PC-9 (cell line): ENCODE measurements at places on chromosomes 3 and 15. TPM values are rescaled to one million over a fixed set of nuclear protein-coding genes. Genes with fewer than 3 reads are reported as not detected.

- no peaks in the 10 kb centered on the region for H3K27me3 ChIP-seq
- no peak for DNase-seq
- no peak overlapping the region for H3K4me3 ChIP-seq
- H3K36me3 ChIP-seq, result no peaks in the 10 kb centered on the region
Observed at GRCh38 chr3:124570232-124570631, 160.0 kb upstream of the UMPS start.

- no peaks in the 10 kb centered on the region for H3K4me1 ChIP-seq
- no peak overlapping the region for H3K4me3 ChIP-seq
- H3K27ac ChIP-seq, result no peak overlapping the region
- no peaks in the 10 kb centered on the region for H3K27me3 ChIP-seq
Observed at GRCh38 chr3:36890261-36890660, 54.6 kb downstream of the TRANK1 start.

DNA sequence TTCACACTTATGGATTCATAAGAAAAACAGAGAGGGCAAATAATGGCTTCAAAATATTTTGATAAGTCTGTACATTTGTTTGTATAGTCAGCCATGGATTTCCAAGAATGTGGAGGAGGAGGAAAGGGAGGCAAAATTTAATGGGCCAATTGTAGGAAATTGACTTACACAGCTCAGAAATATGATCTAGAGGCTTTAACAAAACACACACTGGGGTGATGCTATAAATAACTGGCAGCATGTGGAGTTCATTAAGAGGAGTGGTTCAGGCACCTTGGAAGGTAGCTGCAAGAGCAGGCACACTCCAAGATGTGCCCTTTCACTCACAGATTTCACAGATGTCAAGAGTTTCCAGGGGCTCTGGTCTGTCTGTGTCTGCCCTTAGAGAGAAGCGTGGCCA is 193.4 kb upstream of the RASGRP1 start:
- H3K4me3 ChIP-seq, result no peak overlapping the region
- no peaks in the 10 kb centered on the region for H3K27me3 ChIP-seq
- peak; percentile 8 for DNase-seq
- no peak overlapping the region for H3K27ac ChIP-seq

DNA sequence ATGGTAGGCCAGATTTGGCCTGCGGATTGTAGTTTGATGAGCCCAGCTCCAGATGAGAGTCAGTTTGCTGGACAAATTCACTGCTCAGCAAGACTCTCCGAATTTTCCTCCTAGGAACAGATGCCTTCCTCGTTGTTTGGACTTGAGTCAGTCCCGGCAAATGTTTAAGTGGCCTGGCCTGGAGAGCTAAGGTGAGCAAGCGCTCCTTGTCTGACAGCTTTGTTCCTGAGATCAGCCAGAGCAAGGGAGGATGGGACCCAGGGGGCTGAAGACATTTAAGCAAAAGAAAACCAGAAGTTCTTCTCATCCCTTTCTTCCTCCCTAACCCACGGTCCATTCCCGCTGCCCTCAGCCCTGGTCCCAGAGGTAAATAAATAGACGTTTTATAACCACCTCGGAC is 40.3 kb downstream of the POLR2M start:
- DNase-seq, result no peak
- H3K4me1 ChIP-seq, result no peaks in the 10 kb centered on the region
- H3K27ac ChIP-seq, result no peak overlapping the region
- H3K4me3 ChIP-seq, result no peak overlapping the region
- no peaks in the 10 kb centered on the region for H3K36me3 ChIP-seq

GRCh38 chr15:86317384-86317740 is 237.7 kb downstream of the AGBL1 start:
- H3K27me3 ChIP-seq, result no peaks in the 10 kb centered on the region
- no peak overlapping the region for H3K27ac ChIP-seq
- DNase-seq, result no peak
- no peaks in the 10 kb centered on the region for H3K4me1 ChIP-seq

GRCh38 chr3:11136116-11136515 is 18.2 kb upstream of the HRH1 start:
- no peaks in the 10 kb centered on the region for H3K27me3 ChIP-seq
- peaks cover 41% of the 10 kb centered on the region for H3K4me1 ChIP-seq
- H3K36me3 ChIP-seq, result no peaks in the 10 kb centered on the region

DNA sequence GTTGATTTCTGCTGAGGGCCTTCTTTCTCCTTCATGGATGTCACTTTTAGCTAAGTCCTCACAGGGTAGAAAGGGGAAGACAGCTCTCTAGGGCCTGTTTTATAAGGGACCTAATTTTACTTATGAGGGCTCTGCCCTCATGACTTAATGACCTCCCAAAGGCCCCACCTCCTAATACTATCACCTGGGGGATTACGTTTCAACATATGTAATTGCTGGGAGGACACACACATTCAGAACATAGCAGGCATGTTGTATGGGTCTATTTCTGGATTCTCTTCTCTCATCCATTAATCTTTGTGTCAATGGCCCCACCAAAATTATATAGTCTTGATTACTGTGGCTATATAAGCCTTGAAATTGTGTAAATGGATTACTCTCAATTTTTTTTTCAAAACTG is 255.0 kb downstream of the CLSTN2 start:
- no peaks in the 10 kb centered on the region for H3K27me3 ChIP-seq
- H3K4me1 ChIP-seq, result no peaks in the 10 kb centered on the region
- DNase-seq, result no peak

GRCh38 chr15:33737687-33738601 is 230.4 kb upstream of the CHRM5 start:
- no peaks in the 10 kb centered on the region for H3K36me3 ChIP-seq
- peak; percentile 31 for DNase-seq
- H3K27me3 ChIP-seq, result no peaks in the 10 kb centered on the region
- H3K4me3 ChIP-seq, result no peak overlapping the region
- H3K27ac ChIP-seq, result no peak overlapping the region

DNA sequence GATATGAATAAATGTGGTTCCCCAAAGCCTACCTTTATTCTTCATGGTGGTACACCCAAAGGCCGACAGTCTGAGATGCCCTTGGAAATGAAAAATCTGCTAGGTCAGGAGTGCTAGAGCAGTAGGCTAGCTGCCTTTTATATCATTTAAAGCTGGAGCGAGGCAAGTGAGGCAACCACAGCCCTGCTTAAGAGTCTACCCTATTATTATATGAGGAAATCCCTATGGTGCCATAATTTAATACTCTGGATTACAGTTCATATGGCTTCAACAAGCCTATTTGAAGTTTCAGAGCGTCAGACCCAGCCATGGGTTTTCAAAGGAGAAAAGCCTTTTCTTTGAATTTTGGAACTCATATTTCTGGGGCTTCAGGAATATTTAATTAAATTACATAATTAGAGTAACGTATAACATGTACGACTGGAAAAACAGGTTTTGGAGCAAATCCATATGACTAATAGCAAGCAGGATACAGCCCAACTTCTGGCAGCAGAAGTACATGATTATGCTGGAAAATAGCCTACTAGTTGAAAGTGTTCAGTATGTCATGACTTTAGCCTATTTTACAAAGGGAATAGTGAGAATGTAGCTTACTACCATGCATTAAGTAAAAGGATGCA is 18.0 kb upstream of the SLTM start:
- H3K36me3 ChIP-seq, result no peaks in the 10 kb centered on the region
- DNase-seq, result peak; percentile 83
- H3K4me1 ChIP-seq, result peaks cover 52% of the 10 kb centered on the region
- peak overlapping the region; percentile 97 for H3K27ac ChIP-seq
- H3K4me3 ChIP-seq, result peak overlapping the region; percentile 35; the same call in 1 of the 2 replicates
- no peaks in the 10 kb centered on the region for H3K27me3 ChIP-seq

DNA sequence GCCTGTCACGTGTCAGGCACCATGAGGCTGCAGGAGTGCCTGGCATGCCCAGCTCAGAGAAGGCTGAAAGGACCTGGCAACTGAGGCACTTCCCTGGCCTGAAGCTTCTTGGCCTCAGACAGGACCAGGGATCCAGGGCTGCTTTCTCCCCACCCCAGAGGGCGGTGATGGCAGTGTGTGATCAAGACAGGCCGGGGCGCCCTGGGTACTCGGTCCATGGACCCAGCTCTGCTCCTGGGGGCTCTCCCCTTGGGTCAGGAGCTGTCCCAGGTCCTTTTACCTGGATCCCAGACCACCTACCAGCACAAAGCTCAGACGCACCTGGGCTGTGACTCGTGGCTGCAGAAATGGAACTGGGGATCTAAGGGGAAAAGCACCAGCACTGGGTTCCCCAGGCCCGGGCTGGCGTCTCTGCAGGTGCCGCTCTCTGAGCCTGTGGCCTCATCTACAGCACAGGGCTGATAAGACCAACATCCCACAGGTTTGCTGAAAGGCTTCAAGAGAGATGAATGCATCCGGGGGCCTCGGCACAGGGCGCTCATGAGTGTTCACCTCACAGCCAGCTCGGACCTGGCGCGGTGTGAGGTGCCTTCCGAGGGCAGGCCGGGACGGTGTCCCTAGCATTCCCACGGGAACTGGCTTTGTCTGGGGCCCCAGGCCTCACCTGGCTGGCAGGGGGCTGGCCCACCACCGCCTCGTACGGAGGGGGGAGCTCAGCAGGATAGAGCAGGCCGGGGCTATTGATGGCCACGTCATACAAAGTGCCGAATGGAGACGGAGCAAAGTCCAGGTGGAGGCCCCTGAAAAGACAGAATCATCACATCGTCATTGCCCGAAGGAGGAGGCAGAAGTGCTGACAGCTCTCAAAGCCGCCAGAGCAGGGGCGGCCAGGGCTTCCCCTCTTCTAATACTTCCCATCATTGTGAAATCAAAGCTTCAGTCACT is 133.6 kb downstream of the NSMCE3 start:
- H3K4me1 ChIP-seq, result no peaks in the 10 kb centered on the region
- H3K27me3 ChIP-seq, result peaks cover 35% of the 10 kb centered on the region
- no peak overlapping the region for H3K4me3 ChIP-seq
- no peak overlapping the region for H3K27ac ChIP-seq
- no peaks in the 10 kb centered on the region for H3K36me3 ChIP-seq

- H3K36me3 ChIP-seq, result no peaks in the 10 kb centered on the region
- DNase-seq, result no peak
- H3K4me3 ChIP-seq, result no peak overlapping the region
- H3K27ac ChIP-seq, result no peak overlapping the region
- no peaks in the 10 kb centered on the region for H3K4me1 ChIP-seq
Observed at GRCh38 chr15:94387442-94387841, 156.1 kb downstream of the MCTP2 start.

GRCh38 chr3:128112357-128112968 is 11.1 kb downstream of the RUVBL1 start:
- peaks cover 40% of the 10 kb centered on the region for H3K36me3 ChIP-seq
- H3K4me3 ChIP-seq, result no peak overlapping the region
- H3K27me3 ChIP-seq, result no peaks in the 10 kb centered on the region
- DNase-seq, result peak; percentile 62
- no peaks in the 10 kb centered on the region for H3K4me1 ChIP-seq

DNA sequence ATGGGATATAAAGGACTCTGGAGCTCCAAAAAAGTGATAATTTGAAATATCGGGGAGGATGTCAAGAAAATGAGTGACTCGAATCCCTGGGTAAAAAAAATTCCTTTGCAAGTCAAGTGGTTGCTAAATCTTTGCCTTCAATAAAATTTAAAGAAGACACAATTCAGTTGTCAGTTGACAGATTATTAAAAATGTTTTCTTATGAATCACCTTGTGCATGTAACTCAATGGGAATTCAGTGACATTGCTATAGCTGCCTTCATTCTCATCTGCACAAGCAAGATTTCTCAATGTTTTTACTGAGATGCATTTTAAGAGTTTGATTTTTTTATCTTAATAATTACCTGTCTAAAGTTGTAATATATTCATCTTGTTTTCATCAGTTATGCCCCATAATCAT is 264.0 kb upstream of the IL12A start:
- H3K4me1 ChIP-seq, result peaks cover 16% of the 10 kb centered on the region
- no peak overlapping the region for H3K27ac ChIP-seq
- DNase-seq, result no peak
- no peaks in the 10 kb centered on the region for H3K27me3 ChIP-seq
- H3K36me3 ChIP-seq, result no peaks in the 10 kb centered on the region

DNA sequence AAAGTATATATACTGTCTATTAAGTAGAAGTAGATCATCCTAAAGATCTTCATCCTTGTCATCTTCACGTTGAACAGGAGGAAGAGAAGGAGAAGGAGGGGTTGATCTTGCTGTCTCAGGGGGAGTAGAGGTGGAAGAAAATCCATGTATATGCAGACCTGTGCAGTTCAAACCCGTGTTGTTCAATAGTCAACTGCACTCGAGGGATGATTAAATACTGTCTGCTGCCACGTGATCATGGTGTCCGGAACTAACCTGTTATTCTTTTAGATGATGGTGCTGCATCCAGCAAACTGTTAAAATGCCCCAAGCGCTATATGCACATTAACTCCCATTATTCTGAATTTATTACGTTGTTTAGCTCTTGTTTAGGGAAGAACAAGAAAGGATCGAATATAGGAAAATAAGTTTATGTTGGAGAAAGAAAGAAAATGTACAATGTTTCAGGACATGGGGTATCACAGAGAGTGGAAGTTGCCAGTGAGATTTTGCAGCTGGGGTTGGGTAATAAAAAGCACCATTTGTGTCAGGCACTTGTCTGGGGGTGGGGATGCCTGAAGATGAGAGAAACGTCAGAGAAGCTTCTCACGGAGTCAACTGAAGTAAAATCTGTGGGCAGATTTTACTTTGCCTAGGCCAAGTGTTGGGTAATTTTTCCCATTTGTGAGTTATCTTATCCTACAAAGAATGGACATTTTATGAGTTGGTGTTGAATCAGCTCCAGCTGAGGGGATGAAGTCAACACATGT is 229.2 kb downstream of the RYR3 start:
- H3K4me1 ChIP-seq, result no peaks in the 10 kb centered on the region
- no peak overlapping the region for H3K27ac ChIP-seq
- H3K36me3 ChIP-seq, result no peaks in the 10 kb centered on the region
- no peaks in the 10 kb centered on the region for H3K27me3 ChIP-seq
- H3K4me3 ChIP-seq, result no peak overlapping the region

- H3K36me3 ChIP-seq, result peaks cover 21% of the 10 kb centered on the region; the same call in 1 of the 2 replicates
- H3K27me3 ChIP-seq, result no peaks in the 10 kb centered on the region
- DNase-seq, result no peak
- peaks cover 9% of the 10 kb centered on the region; the same call in 1 of the 2 replicates for H3K4me1 ChIP-seq
Observed at GRCh38 chr3:141537856-141538255, 51.0 kb downstream of the RASA2 start.

- no peaks in the 10 kb centered on the region for H3K27me3 ChIP-seq
- no peak for DNase-seq
- H3K27ac ChIP-seq, result no peak overlapping the region
- no peak overlapping the region for H3K4me3 ChIP-seq
- H3K4me1 ChIP-seq, result no peaks in the 10 kb centered on the region
- peaks cover 40% of the 10 kb centered on the region for H3K36me3 ChIP-seq
Observed at GRCh38 chr3:191372122-191372521, 41.8 kb upstream of the UTS2B start.

DNA sequence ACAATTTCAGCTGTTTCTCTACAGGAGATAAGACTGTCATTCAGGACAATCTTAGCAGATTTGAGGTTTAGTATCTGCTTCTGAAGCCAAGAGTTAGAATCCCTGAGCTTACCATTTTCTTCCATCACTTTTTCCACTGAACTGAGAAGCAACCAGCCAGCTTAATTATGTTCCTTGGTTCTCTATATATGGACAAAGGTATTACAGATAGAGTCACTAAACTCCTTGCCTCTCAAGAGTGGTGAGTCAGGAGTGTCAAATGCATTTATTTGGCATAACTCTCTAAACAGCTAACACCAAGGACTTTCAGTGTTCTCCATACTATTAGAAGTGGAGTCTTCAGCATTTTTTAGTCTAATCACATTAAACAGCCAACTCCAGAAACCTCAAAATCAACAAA is 239.3 kb downstream of the ALCAM start:
- peaks cover 9% of the 10 kb centered on the region for H3K4me1 ChIP-seq
- no peak overlapping the region for H3K4me3 ChIP-seq
- no peaks in the 10 kb centered on the region for H3K27me3 ChIP-seq
- H3K27ac ChIP-seq, result no peak overlapping the region
- no peaks in the 10 kb centered on the region for H3K36me3 ChIP-seq

Gene SPATA12
- 0.43 and 0.57 TPM in 2 replicates for total RNA-seq

Gene OXTR
- total RNA-seq, result 3.4 and 6.9 TPM in 2 replicates

Gene LMAN1L
- not detected in 2 replicates for total RNA-seq

Gene NOX5
- total RNA-seq, result 0.85 and 1.5 TPM in 2 replicates
